ENCODE measurements at places on chromosomes 5 and 9.

DNA sequence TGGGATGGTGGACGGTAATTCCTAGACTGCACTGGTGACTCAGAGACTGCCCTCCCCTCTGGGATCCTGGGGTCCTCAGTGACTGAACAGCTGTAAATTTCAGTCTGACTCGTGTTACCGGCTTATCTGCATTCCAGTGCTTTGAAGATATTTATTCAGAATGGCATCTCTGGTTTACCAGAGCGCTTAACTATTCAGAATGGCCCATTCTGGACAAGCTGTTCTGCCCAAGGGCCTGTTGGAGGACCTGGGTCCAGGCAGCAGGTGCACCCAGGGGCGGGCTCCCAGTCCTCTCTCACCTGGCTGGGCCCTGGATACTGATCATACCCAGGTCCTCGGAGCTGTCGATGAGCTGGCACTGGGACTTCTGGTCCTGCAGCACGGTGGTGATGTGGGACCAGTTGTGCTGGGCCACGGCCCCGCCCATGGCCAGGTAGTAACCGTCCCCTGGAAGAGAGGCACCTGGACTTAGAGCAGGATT is 48.0 kb downstream of the SARDH start:
- no peak for DNase-seq

DNA sequence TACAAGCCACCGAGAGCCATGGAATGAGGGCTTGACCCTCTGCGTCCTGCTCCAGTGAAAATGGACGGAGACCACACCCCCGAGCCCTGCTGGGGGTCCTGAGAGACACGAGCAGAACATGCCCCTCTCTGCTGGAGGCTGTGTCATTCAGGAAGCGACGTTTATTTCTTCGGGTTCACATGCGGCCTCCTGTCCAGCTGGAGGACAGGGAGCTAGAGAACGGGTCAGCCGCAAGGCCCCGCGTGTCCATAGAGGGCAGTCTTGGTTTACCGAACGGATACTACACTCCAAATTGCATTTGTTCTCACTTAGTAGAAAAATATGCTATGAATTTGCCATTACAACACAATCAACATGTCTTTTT is 36.1 kb downstream of the MRPL36 start:
- DNase-seq, result no peak

DNA sequence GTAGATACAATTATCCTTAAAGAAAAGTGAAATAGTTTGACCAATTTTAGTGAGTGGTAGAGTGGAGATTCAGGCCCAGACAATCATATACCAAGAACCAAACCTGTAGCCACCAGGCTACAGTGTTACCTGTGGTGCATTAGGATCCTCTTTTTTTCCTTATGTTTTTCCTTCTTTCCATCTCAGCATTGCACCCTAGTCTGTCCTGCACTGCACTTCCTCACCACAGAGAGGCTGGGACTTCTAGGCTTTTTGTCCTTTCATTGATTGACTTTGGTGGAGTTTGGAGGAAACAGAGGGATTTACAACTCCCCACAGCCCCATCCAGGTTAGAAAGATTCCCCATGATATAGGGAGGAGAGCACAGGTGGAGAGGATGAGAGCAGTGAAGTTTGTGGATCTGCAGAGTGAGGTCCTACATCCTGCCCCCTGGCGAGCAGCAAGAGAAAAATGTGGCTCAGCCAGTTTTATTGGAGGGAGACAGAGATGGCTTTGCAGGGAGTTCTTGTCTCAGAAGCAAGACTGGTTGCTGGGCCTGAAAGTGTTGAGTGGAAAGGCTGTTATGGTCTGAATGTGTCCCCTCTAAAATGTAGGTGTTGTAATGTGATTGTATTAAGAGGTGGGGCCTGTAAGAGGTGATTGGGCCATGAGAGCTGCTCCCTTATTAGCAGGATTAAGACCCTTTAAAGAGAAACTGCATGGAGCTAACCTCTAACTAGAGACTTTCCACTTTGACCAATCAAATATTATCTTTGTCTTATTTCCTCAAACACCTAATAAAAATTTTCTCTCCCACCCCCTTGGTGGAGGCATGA is 36.2 kb downstream of the KIF4B start:
- no peak for DNase-seq

- no peak for DNase-seq
These were observed 446.2 kb downstream of the DNAH5 start for GRCh38 chr5:13498279-13498678.

- DNase-seq, result no peak
These were observed 154.4 kb upstream of the COX7C start for GRCh38 chr5:86463339-86463738.

- DNase-seq, result no peak
These were observed 90.6 kb upstream of the CXCL14 start for GRCh38 chr5:135669416-135669815.

- DNase-seq, result no peak
These were observed 16.2 kb upstream of the ERAP1 start for GRCh38 chr5:96823900-96824380.

DNA sequence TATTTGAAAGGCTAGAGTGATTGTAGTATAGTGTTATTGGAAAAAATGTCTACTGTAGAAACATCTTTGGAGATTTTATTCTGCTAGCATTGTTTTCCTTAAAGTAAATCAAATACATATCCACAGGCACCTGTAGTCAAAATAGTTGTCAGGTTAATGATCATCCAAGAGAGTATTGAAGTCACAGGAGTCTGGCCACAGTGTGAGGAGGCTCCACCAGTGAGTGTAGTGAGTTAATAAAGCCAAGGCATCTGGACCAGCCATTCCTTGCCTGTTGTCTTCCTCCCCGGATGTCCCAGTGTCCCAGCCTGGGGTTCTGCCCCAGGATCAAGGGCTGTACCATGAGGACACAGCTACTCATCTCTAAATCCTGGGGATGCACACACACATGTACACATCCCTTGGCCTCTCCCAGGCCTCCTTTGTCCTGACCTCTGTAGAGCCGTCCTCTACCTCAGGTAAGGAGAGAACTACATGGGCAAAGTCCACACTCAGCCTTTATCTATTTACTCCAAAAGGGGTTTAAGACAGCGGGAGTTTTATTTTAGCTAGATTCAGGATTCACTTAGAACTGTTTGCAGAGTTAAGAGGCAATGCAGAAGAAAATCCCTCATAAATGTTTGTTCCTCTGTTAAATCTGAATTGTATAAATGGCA is 3.7 kb downstream of the PIK3R1 start:
- DNase-seq, result no peak

DNA sequence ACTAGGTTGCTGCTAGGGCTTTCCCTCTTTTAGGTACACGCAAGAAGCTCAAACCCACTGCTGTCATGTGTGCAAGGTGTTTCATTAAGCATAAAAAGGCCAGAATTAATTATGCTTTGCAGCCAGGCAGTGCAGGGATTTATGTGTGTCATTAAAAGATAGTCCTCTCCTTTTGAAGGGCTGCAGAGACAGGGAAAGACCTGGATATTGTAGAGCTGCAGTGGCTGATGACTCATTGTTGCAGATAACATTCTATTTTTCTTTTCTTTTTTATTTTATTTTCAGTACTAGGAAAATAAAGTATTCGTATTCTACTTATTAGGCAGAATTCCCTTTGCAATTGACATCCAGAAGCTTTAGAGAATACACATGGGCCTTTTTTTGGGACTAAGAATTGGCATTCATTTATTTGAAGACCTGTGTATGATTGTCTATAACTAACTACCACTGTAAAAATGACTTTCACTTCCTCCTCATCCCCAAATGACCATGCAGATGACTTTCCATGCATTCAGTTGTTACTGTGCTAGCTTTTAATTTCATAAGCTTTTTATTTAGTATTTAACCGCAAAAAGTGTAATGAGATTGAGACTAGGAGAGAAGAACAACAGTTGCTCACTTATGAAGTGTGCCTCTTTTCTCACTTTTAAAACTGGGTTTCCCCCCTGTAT is 113.0 kb downstream of the PAM start:
- no peak for DNase-seq

- no peak for DNase-seq
These were observed 17.1 kb downstream of the RFX3 start for GRCh38 chr9:3508521-3509291.

GRCh38 chr5:949815-950560 is 57.3 kb downstream of the TRIP13 start:
- no peak for DNase-seq

GRCh38 chr9:133100506-133101355 is 20.3 kb downstream of the RALGDS start:
- DNase-seq, result no peak

DNA sequence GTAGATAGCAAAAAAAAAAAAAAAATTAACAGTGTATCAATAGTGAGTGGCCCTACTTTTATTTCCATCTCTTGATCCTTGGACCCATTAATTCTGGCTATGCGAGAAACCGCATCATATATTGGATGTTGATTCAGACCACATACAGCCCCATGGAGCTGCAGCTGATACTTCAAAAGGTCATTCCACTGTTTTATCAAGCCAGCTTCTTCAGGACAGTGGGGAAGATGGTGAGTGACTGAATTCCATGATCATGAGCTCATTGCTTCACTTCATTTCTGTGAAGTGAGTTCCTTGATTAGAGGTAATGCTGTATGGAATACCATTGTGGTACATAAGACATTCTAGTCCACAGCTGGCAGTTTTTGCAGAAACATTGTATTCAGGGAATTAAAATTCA is 222.9 kb upstream of the MEF2C start:
- DNase-seq, result no peak

DNA sequence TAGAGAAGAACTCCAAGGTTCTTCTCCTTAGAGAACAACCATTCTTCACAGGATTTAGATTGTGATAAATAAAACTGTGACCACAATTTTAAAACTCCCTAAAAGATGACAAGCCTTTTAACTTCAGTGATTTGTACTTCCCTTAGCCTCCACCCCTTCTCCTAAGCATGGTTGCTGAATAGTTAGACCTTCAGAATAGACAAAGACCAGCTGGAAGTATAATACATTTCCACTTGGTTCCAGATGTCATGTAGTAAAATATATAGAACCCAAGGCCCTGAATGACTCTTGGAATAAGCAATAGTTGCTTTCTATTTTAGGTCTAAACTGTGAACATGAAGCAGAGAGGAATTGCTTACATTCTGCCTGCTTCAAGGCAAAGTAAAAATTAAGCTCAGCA is 208.7 kb downstream of the ARRDC3 start:
- DNase-seq, result no peak

GRCh38 chr9:110844121-110844520 is 175.5 kb downstream of the MUSK start:
- no peak for DNase-seq

- no peak for DNase-seq
These were observed 17.4 kb downstream of the ERCC8 start for GRCh38 chr5:60927450-60927849.
